T-helper 17 cell (primary cell): ENCODE measurements at places on chromosomes 1 and 21. TPM values are rescaled to one million over a fixed set of nuclear protein-coding genes. Genes with fewer than 3 reads are reported as not detected.

DNA sequence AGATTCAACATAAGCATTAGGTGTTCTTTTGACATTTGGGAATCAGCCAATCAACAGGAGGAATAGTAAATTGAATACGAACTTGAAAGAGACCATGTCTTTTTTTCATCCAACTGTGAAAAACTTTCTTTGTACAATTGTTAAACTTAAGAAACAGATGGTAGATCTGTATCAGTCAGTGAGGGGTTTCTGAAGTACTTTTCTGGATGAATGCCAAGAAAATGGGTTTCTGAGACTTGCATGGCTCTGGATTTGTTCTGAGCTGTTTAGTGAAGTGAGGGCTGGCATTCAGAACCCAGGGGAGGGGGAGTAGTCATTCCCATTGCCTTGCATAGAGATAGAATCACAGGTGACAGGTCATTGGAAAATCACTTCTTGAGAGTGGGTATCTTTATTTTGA lies 37.4 kb downstream of the PTPRC start:
- H3K27ac ChIP-seq, result peak overlapping the region; percentile 98
- DNase-seq, result no peak
- H3K4me3 ChIP-seq, result peak overlapping the region; percentile 67
- H3K4me1 ChIP-seq, result peaks cover 61% of the 10 kb centered on the region
- H3K36me3 ChIP-seq, result peaks cover 3% of the 10 kb centered on the region

BACE2 gene
- total RNA-seq, result 0.37 TPM

- peak; percentile 6 for DNase-seq
- H3K27me3 ChIP-seq, result peaks cover 36% of the 10 kb centered on the region
- H3K4me1 ChIP-seq, result no peaks in the 10 kb centered on the region
- peaks cover 4% of the 10 kb centered on the region for H3K36me3 ChIP-seq
- no peak overlapping the region for H3K4me3 ChIP-seq
- H3K27ac ChIP-seq, result no peak overlapping the region
Measured at GRCh38 chr1:233790662-233791371, 113.7 kb upstream of the SLC35F3 start.

DNA sequence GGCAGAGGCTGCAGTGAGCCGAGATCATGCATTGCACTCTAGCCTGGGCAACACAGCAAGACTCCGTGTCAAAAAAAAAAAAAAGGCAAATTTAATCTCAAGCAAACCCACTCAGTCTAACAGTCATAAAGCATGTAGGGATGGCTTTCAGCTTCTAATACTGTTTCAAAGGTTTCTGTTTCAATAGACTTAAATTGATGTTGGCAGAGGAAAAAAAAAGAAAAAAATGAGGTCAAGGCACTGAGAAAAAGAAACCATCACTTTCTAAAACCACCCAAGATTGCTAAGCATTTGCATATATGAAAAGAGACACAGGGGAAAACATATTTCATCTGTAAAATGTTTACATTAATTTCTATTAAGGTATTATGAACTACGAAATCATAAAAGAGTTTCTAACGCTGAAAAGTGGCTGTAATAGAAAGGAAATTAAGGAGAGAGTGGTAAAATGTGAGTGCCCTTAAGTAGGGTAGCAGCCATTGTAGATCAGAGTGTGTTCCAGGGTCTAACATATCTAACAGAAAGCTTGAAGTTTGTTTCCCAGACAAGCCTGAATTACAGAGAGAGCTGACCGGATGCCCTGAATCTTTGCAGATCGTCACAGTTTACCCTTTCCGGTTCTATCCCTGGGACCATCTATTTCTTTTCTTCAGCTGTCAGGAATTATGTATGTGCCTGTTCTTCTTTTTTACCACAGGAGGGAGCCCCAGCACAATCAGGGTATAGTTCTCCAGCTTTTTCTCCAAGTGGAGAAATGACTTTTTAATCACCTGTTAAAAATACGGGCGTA lies 70.0 kb downstream of the PLD5 start:
- no peak for DNase-seq
- no peak overlapping the region for H3K4me3 ChIP-seq
- no peaks in the 10 kb centered on the region for H3K36me3 ChIP-seq
- H3K27me3 ChIP-seq, result peaks cover 61% of the 10 kb centered on the region
- no peak overlapping the region for H3K27ac ChIP-seq

- peaks cover 14% of the 10 kb centered on the region for H3K27me3 ChIP-seq
- peaks cover 8% of the 10 kb centered on the region for H3K4me1 ChIP-seq
- peaks cover 10% of the 10 kb centered on the region for H3K36me3 ChIP-seq
- H3K4me3 ChIP-seq, result no peak overlapping the region
Measured at GRCh38 chr1:28160782-28161266, 15.7 kb downstream of the PTAFR start.

DNA sequence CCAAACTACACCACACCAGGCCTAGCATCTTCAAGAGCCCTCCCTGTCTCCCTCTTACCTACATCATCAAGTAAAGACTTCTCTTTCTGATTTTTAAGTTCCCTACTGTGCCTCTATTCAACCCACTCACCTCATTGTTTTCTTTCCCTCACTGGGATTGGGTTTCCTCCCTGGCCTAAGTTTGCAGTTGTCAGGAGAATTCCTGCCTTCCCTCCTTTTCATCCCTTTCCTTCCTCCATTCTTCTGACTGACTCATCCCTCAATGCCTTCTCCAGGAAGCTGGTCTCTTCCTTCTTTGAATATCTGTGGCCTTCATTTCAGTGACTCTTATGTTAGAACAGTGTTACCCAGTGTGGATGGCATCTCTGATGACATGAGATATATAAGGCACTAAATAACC lies 139.9 kb upstream of the KIAA0040 start:
- H3K36me3 ChIP-seq, result no peaks in the 10 kb centered on the region
- H3K27ac ChIP-seq, result no peak overlapping the region
- peaks cover 2% of the 10 kb centered on the region for H3K4me1 ChIP-seq
- H3K27me3 ChIP-seq, result peaks cover 44% of the 10 kb centered on the region

DNA sequence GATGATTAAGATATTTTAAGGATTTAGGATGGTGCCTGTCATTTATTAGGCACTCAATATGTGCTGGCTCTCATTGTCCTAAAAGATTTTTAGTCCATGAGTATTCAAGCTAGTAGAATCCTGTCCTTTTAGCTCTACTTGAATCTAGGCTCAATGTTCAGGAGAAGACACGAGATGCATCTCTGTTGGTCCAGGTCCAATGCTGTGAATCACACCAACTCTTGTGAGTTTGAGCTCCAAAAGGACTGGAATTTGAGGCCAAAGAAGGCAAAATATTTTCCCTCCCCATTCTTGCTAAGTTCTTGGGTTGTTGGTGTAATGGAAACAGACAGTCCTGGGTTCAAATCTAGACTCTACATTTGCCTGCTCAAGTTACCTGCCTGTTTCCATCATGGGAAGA lies 1.4 kb upstream of the PODN start:
- no peak overlapping the region for H3K27ac ChIP-seq
- peaks cover 10% of the 10 kb centered on the region for H3K4me1 ChIP-seq
- no peak overlapping the region for H3K4me3 ChIP-seq
- peaks cover 3% of the 10 kb centered on the region for H3K36me3 ChIP-seq
- H3K27me3 ChIP-seq, result peaks cover 57% of the 10 kb centered on the region
- DNase-seq, result no peak
